ENCODE measurements at places on chromosomes 12 and 14.

- DNase-seq: no peak
These were observed 136.3 kb upstream of the DHRS4 start for GRCh38 chr14:23817164-23817767.

- DNase-seq: no peak
These were observed 452.7 kb downstream of the BCL11B start for GRCh38 chr14:98819132-98819866.

DNA sequence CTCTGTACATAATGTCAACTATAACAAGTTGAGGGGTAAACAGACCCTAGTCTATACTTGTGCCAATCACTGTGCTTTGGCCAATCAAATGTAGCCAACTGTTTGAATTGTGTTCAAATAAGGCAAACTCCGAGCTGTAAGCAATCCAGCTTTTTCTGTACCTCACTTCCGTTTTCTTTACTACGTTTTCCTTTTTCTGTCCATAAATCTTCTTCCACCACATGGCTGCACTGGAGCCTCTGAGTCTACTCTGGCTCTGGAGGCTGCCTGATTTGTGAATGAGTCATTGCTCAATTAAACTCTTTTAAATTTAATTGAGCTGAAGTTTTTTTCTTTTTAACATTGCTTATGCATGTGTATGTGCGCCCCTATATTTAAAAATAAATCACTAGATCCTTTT, 29.7 kb downstream of the CLEC1A start:
- DNase-seq: no peak

GRCh38 chr14:93115821-93116675, at the start of gene ITPK1:
Gene ITPK1 (minus strand): TSS chr14:93115925. CDS start chr14:93115163, 762 bp downstream.
- DNase-seq: peak; percentile 31

DNA sequence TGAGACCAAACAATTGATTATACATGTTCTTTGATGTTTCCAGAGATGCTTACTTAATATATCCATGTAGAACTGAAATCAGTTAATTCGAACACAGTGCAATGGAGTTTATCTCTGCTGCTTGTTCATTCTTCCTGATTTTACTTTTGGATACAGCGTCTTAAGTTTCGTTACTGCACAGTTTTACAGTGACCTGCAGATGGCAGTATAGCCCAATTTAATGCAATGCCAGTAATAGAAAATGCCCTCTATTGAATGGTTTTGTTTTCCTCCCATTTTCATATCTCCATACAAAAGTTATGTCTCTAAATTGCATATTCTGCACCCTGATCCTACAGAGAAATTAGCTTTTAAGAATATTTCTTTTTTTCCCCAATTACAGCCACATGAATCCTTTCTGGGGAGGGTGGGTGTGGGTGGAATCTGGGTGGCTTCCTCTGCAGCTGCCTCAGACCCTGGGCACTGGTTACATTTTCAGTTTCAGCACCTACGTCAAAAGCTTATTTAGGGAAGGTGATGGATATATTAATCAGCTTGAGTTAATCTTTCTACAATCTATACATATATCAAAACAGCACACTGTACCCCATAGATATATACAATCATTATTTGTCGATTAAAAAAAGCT, 101.1 kb upstream of the DCD start:
- DNase-seq: no peak

- DNase-seq: no peak
These were observed 209.8 kb upstream of the NUDT4 start for GRCh38 chr12:93167841-93168492.

DNA sequence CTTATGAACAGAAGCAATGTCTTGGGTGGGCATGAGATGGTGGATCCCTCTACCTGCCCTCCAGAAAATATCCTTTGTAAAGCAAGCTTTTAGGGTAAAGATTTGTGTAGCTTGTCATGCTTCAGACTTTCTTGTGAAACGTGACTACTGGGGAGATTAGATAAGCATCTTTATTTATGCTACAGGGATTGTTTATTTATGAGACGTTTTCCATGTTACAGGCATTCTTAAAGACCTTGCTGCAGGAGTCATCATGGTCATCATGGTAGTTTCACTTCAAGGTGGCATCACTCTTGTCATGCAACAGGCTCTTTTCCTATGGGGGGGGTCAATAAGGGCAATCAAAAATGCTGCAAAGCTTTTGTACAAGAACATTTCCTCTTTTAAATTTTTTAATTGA, 8.2 kb upstream of the MIS18BP1 start:
- DNase-seq: no peak

DNA sequence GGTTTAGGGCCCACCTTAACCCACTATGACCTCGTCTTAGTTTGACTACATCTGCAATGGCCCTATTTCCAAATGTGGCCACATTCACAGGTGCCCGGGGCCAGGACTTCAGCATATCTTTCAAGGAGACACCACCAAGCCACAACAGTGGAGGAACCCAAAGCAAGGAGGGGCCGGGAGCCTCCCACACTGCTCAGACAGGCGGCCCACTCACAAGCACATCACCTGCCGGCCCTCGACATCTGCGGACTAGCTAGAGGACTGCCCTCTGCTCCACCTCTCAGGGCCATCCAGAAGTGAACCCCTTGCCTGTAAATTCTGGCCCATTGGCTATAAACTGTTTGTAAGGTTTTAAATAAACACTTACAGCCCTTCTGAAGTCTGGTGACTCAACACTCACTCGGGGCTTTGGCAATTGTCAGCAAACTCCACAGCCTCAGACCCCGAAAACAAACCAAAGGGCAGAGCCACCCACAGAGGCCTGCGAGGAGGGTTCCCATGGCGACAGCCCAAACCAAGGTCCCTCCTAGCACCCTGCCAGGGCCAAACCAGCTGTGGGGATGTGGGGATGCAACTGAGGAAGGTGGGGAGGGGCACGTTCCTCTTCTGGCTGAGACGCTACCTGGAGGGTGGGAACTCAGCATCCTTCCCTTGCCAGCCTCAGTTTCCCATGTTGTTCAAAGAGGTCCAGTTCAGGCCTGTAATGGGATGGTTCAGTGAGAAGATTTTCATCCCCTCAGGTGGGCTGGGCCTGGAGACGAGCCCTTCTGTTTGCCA, 95.8 kb downstream of the DICER1 start:
- no peak for DNase-seq

DNA sequence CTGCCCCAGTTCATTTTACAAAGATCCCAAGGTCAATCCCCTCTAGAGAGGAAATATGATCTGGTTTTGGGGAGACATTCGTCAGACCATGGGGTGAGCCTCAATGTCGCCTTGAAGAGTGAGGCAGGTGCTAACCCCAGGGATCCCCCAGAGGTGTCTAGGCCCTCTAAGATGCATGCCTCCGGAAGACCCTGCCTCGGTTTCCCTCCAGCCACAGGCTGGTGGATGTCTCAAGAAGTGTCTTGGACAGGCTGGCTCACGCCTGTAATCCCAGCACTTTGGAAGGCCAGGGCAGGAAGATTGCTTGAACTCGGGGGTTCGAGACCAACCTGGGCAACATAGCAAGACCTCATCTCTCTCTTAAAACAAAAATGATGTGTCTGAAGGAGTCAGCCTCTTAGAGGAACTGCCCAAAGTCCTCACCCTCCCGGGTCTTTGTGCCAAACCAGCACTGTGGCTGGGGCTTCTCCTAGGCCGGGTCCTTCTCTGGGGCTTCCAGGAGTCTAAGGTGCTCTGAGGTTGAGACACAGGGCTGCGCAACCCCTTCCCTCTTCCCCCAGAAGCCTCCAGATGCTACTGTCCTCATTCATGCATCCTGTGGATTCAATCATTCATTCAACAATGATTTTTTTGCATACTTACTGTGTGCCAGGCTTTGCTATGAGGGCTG, 24.7 kb upstream of the BEGAIN start:
- no peak for DNase-seq

- DNase-seq: no peak
These were observed 6.4 kb upstream of the CFAP251 start for GRCh38 chr12:121911824-121912585.

DNA sequence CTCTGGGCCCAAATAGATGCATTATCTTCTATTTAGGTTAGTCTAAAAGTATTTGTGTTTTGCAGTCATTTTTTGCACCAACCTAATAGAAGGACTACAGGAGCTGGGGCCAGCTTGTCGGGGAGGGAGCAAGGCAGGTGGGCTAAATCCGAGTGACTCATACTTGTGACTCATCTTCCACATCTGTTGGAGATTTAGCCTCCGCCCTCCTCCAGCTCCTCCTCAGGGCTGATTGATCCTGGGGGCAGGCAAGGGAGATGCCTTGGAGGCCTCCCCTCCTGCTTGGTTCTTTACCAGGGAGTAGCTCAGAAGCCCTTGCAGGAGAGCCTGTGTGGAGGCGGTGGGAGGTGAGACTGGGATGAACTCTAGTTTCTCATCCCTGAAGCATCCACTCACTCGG, 27.9 kb downstream of the RHOF start:
- no peak for DNase-seq

DNA sequence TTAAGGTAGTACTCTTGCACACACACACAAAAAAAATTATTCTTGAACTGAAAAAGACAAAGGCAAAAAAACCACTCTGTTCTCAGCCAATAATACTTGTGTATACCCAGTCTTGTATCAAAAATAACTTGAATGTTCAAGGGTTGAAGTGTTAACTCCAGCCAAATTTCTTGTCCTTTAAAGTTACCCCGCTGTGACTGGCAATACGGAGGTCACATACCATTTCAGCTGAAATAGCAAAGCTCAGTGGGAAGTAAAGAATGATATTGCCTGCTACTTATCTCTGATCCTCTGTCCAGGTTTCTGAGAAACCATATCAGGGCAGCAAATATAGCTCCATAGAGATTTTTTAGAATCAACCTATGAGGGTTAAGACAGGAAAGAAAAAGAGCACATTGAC, 167.4 kb downstream of the C12orf50 start:
- no peak for DNase-seq

DNA sequence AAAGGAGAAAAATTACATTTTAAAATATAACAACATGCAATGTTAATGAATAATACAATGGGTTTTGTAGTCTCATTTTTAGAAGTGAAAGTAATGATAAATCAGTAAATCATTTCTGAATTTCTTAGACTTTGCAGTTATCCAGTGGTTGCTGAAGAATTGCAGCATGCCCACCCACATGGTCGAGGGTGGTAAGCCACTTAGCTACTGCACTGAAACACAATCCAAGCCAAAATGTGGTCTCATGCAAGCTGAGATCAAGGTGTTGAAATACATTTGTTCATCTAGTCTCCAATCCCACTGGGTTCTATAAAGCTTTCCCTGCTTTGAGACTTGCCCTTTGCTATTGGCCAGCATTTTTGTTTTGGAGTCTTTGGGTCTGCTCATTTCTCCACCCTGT, 247.9 kb downstream of the NELL2 start:
- DNase-seq: no peak

DNA sequence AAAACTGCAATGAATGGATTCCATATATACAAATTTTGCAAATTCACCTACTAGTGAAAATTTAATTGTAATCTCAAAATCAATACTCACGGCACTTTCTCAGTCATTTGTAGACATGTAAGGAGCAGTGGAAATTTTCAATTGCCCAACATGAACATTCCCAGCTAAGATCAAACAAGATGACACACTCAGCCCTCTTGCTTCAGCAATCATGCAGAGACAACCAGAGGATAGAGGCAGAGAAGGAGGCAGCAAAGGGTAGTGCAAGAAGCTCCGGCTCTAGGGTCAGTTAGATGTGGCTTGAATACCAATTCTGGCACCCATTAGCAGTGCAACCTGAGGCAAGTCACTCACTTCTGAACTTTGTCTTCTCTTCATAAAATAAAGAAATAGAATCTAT, 91.5 kb upstream of the SLC35F4 start:
- DNase-seq: no peak

DNA sequence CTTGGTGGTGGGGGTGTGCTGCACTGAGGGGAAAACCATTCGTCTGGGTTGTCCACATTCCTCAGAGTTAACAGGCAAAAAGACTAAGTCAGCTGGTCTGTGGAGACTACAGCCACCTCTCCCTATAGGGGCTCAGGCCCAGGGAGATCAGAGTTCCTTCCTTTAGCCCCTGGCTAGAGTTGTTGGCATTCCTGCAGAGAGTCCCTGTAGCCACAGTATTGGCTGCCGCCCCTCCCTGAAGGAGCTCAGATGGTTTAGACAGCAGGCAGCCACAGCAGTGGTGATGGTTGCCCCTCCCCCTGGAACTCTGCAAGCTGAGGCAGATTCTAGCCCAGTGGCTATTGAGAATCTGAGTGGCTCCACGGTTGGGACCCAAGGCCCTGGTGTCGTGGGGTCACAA, 1072.5 kb upstream of the ATXN7L3B start:
- no peak for DNase-seq

- no peak for DNase-seq
These were observed 93.2 kb downstream of the EMP1 start for GRCh38 chr12:13289653-13290289.

DNA sequence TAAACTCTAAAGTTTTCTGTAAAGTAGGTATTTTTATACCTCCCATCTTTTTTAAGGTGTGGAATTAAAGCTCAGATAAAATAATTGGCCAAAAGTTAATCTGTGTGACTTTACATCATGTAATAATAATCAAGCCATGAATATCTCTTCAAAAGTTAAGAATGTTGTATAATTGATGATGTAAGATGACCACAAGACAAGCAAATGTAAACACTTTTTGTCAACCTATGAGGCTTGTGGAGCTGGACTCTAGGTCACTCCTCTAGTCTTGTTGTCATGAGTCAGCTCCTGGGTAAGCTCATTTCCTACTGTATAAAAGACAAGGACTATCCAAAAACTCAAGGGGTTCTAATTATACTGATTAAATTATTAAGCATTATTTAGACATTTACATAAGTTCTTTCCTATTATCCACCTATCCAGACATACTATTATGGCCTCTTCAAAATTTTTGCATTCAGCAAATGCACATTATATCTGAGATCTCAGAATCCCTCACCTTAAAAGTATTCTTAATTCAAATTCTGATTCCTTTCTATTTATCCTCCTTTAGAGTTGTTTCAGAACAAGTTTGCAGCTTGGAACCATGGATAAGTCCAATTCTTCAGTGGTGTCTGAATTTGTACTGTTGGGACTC, at the start of gene OR4K5:
Gene OR4K5 (plus strand): TSS at position 587 of the 637 bp plus-strand sequence. CDS start 0 bp downstream, at position 587.
- DNase-seq: no peak

GRCh38 chr12:64082866-64083268, 139.2 kb downstream of the KICS2 start:
- DNase-seq: no peak

DNA sequence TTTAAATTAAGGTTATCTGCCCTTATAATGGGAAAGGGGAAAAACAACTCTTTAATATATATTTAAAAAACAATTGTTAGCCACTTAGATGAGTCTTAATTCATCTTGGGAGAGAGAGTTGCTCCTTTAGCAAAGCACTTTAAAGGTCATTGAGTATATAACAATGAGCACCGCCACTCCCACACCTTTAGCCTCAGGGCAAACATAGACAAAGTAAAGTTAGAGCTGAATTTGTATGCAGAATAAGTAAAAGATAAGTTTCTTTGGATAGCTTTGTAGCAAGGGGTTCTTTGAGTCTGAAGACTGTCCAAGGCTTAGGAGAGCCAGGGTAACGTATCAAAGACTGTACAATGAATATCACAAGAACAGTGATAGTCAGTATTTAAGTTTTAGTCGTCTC, 728.8 kb upstream of the LMO3 start:
- no peak for DNase-seq

DNA sequence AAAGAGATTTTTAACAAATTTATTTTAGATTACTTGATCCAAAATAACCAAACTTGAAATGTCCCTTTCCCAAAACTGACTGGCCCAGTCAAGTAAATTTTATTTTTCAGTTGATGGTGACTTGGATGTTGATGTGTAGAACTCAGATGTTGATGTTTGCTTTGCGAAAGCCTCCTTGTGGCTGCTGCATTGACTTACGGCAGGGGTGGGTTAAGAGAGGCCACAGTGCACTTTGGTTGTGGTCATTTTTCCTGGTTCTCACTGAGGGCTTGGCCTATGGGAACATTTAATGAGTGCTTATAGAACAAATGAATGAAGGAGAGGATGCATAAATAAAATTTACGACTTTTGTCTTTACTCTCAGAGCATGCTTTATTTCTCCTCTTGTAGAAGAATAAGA, 52.6 kb downstream of the SLCO1B3 start:
- DNase-seq: no peak

All from activated naive CD4-positive, alpha-beta T cell (primary cell).